ENCODE measurements at places on chromosomes 2 and 18. TPM values are rescaled to one million over a fixed set of nuclear protein-coding genes. Genes with fewer than 3 reads are reported as not detected.

Gene IL36G
- total RNA-seq = not detected

Gene ARHGEF4
- 9.3 TPM for total RNA-seq

DNA sequence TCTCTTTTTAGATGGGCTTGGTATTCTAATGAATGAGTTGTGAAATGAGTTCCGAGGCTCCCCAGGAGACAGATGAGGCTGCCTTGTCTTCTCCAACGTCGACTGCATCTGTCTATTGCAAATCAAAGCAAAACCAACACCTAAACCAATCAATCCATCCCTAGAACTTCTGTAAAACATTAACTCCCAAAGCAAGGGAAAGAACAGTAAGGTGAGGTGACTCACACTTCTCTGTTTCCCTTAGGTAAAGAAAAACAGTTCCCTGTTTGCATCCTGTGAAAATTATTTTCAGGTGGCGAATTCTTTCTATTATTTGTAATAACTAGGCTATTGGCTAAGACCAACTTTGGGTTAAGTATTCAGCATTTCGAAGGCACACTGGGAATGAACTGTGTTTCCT is 249.4 kb downstream of the EPHA4 start:
- DNase-seq = peak; percentile 38

DNA sequence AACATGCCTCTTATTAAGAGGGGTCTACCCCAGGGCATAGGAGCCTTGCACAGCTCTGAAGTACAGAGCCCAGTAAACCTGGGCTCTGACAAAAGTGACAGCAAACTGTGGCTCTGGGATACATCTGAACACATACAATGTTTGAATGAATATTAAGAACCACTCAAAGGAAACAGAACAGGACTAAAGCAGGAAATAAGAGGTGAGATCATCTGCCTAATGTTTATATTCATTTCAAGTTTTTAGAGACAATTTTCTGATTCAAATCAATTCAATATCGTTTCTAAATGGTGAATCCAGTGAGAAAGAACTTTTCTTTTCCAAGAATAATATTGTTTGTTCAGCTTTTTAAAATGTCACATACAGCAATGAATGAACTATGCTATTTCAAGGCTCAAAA is 136.7 kb upstream of the CAVIN2 start:
- DNase-seq = no peak

DNA sequence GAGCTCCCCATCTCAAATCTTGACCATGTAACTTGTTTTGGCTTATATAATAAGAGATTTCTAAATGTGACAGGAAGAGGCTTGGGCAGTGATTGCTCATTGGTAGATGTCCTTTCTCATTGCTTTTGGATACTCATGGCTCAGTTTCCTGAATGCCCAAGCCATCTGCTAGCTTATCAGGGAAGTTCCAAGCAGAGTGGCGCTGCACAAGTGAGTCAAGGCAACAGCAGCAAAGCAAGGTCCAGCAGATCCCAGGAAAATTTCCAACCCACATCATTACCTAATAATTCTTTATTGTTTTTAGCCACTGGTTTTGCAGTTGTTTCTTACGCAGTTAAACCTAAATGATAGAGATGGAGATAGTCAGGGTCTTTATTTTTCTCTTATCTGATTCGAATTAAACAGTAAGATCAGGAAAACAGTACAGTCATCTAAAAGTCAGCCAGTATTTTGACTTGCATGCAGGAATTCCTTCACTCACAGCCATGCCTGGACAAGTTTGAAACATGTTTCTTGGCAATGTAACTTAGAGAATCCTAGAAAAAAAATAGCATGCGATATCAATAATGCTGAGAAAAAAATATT is 349.7 kb upstream of the TMEFF2 start:
- no peak for DNase-seq

GRCh38 chr2:201496785-201497184 is 45.2 kb downstream of the STRADB start:
- no peak for DNase-seq

- DNase-seq = no peak
Measured at GRCh38 chr2:191382801-191383200, 137.6 kb downstream of the MYO1B start.

DNA sequence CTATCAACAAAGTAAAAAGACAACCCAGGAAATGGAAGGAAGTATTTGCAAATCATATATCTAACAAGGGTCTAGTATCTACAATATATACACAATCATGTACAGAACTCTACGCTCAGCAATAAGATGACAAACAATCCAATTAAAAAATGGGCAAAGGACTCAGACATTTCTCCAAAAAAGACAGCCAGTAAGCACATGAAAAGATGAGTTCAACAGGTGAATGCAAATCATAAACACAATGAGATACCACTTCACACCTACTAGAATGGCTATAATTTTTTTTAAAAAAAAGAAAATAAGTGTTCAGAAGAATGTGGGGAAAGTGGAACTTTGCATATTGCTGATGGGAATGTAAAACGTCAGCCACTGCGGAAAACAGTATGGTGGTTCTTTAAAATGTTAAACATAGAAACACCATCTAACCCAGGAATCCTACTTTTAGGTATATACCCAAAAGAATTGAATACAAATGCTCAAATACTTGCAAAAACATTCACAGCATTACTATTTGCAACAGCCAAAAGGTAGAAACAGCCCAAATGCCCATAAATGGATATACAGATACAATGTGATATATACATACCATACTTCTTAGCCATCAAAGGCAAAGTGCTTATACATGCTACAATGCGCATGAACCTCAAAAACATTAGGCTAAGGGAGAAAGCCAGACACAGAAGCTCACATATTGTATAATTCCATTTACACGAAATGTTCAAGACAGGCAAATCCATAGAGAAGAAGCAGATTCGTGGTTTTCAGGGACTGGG is 121.2 kb downstream of the CABYR start:
- no peak for DNase-seq

DNA sequence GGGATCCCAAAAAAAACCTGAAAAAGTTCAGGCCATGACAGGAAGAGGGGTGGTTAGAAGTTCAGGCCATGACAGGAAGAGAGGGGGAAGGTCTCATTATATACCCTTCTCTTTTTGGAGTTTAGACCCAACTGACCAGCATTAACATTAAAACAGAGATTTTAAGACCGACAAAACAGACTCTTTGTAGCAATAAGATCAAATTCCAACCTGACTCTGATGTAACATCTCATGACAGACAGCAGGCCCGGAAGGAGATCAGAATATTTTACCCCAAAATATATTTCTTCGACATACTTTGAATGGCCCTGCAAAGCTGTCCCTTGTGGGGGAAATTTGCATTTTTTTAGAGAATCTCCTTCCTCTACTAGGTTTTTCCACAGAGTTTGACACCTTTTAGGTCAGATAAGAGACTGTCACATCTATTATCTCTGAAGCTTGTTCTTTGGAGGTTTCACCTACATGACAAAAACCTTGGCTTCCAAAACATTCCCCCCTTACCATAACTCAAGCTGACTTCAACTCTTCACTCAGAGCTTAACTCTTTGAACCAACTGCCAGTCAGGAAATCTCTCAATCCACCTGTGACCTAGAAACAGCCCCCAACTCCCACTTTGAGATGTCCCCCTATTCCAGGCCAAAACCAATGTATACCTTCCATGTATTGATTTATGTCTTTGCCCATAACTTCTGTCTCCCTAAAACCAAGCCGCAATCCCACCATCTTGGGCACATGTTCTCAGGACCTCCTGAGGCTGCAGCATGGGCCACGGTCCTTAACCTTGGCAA is 51.0 kb upstream of the B3GNT2 start:
- DNase-seq = no peak

GRCh38 chr18:34867520-34867919 is 157.4 kb downstream of the DTNA start:
- no peak for DNase-seq

GRCh38 chr2:122519366-122519765 is 763.9 kb downstream of the TSN start:
- no peak for DNase-seq

Measured in kidney epithelial cell (primary cell).